Stimulated activated CD8-positive, alpha-beta memory T cell treated with anti-CD3 and anti-CD28 coated beads, Interleukin-7, amount 100 ng/mL, for 1 hour (primary cell): ENCODE measurements at places on chromosomes 13 and 19.

DNA sequence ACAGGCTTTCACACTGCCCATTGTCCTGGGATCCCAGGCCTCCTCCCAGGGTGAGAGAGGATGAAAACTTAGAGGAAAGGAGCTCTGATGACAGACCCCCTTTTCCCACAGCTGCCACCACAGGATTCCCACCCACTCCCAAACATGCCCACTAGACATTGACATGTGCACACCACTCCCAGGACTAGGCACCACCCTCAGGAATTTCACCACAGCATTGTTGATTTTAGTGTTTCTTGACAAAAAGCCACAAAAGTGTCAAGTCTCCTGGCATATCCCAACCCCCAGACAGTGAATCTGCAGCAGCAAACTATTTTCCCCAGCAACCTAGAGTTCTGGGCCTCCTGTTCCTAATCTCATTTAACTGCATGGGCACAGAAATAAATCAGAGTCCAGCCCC, 10.1 kb downstream of the ZNF714 start:
- no peak for DNase-seq

DNA sequence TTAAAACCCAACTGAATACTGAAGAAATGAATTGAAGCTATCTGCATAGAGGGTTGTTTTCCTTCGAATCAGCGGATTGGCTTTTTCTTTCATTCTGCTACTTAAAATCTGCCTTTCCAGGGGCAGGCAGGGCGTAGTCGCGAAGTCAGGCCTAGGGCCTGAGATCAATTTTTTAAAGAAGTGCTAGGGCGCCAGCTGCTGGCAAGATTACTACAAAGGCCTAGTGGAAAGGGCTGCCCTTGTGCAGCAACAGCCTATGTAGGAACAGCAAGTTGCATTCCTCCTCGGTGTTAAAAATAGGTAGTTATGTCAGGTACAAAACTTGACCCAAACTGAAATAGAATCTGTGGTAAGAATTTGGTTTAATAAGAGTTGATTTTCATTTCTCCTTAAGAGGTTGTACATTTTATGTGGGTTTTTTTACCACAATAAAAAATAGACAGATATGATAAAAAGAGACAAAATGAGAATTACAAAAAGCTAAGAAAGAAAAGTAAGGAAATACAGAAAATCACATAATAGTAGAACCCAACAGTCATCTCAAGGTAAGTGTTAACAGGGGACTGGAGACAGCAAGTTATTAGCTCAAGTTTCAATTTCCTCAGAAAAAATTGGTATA, 9.5 kb upstream of the URAD start:
- no peak for DNase-seq

- no peak for DNase-seq
Observed at GRCh38 chr13:93226623-93227279, at the start of gene GPC6. Gene GPC6 (plus strand): TSS chr13:93226807.

DNA sequence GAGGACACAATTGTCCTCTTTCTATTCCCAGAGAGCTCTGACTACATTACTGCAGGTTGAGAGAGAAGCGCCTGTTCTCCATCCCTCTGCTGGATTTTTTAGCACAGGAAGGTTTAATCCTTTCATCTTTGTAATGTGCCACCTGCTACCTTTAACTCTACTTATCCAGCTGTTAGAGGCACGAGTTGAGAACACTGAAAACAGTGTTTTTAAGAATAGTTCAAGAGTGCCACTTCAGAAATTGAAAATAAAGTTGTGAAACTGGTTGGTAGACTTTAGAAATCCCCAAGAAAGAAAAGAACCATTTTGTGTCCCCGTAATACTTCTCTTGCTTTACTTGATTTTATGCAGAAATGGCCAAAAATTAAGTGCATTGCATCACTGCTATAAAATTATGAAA, 20.6 kb downstream of the FREM2 start:
- no peak for DNase-seq

DNA sequence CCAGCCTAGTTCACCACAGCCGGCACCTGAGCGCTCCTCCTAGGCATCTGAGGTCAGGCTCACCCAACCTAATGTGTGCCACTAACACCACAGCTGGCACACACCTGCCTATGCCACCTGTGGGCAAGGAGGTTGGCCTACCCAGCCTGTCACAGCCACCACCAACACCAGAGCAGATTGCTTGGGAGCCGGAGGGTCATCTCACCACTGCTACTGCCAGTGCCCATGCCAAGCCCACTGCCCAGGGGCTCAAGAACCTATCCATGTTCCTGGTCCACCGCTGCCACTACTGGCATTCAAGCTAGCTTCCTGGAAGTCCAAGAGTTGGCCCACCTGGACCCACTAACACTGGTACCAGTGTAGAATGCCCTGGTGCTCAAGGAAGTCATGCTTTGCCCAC, 42.5 kb downstream of the F2RL3 start:
- no peak for DNase-seq

DNA sequence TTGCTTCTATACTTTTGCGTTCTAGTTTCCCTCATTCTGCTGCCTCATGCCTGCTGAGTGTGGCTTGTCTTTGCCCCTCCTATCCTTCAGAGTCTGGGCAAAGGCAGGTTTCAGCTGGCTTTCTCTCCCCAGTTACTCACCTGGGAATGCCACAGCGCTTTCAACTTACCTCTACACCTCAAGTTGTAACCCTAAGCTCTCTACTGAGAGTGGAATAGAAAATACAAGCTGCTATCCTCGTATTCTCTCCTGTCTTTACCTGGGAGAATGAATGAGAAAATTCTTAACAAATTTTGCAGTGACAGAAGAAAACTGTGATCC, 316.3 kb upstream of the KLF12 start:
- no peak for DNase-seq

DNA sequence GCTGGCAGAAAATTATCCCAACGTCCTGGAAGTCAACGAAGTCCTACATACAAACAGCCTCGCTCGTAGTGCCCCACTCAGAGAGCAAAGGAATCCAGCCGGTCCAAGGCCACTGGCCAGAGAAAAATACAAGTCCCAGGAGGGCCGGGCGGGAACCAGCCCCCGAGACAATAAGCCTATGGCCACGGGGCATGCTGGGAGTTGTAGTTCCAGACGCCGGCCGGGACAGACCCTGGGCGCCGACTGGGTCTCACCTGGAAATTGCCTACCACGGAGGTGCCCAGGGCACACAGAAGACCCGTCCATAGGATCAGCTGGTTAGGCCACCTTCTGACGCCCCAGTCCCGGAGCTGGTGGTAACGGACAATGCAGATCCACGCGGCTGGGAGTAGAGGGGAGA, 5.4 kb downstream of the TMEM150B start:
- DNase-seq: no peak

DNA sequence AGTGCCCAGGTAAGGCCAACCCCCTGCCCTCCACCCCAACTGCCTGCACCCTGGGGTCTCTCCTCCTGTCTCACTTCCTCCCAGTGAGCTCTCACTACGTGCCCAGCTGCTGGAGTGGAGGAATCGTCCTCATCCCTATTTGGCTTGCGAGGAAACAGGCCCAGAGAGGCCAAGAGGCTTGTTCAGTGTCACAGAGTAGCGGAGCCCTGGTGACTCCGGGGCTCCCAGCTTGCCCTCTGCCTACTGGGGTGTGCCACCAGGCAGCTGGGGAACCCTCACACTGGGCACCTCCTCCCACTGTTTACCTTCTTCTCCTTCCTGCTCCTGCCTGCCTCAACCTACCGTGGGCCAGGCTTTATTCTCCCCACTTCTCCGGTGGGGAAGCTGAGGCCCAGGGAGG, 5.6 kb downstream of the TMED1 start:
- no peak for DNase-seq

DNA sequence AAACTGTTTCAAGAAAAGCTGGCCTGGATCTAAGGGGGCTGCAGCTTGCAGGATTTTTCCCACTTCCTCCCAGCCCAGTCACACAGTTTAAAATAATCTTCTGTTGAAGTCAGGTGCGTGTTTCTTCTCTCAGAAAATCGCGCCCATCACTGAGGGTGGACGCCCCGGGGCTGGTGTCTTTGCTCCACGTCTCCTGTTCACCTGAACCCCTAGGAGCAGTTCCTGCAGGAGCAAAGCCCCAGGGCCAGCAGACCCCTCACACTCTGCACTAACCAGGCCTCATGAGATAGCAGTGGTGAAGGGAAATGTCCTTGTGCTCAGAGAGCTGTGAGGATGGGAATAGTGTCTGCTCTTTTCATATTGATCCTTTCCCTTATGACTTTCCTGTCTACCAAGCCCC, 920 bp upstream of the SIGLEC7 start:
- DNase-seq: no peak

GRCh38 chr13:33541456-33541855, 255.9 kb upstream of the STARD13 start:
- DNase-seq: no peak

GRCh38 chr13:113164492-113164891, 6.0 kb downstream of the PROZ start:
- no peak for DNase-seq

DNA sequence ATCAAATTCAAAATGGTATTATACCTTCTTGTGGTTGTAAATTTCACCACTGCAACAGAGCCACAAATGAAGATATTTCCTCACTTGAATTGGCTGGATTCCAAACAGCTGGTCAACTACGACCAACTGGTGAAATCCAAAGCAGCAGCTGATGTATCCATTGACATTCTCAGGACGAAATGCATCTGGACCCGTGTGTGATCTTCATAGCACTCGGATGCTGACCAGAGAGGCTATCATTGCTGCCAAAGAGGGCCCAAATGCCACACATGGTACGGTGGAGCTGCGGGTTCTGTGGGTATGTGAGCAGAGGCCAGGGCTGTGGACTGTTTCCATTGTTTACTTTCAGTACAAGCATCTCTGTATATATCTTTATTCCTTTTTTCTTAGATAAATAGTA, 25.6 kb upstream of the PCCA start:
- DNase-seq: no peak

- DNase-seq: no peak
Observed at GRCh38 chr19:44762038-44762437, 13.5 kb downstream of the BCL3 start.

DNA sequence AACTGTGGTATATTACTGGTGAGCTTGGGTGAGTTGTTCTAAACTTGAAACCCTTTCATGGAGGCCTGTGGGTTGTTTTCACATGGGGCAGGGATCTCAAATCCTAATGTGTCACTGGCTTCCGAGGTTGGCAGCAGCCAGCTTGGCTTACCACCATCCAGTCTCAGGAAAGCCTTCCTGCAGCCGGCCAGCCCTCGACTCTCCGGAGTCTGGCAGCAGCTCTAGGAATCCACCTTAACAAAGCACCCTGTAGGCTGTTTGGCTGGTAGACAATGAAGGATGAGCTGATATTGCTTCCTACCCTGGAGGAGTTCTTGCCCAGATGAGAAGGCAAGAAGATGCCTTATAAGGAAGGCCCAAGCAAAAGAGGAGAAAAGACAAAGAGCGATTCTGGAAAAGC, 188.3 kb downstream of the KLF12 start:
- DNase-seq: no peak

DNA sequence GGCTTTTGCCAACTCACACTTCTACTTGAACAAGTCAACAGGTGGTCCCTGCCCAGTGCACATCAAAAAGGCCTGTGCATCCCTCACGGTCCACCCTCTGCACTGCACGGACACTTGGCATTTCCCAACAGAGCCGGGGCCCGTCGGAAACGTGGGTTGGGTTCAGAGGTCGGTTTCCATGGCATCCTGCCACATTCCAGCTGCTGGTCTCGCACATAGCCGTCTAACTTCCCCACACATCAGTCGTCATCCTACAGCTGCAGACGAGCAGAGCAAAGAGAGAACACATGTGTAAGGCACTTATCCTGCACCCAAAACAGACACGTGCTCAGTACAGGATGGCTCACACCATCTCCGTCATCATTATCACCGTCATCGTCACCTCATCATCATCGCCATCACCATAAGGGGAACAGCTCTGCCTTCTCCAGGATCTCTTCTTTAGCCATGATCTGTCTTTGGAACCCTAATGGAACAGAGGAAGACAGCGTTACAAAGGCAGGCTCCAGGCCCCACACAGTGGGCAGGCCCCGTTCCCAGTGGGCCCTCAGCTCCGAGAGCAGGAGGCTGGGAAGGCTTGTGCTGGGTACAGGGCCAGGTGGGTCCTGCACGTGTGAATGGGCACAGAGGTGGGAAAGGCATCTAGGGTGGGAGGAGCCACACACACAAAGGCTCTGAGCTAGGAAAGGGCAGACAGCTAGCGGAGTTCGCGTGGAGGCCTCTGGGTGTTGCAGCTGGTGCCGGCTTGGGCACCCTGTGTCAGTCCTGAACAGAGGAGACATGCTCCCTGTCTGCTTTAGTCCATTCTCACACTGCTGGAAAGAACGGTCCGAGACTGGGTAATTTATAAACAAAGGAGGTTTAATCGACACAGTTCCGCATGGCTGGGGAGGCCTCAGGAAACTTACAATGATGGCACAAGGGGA, 170.8 kb upstream of the SOX1 start:
- DNase-seq: no peak

DNA sequence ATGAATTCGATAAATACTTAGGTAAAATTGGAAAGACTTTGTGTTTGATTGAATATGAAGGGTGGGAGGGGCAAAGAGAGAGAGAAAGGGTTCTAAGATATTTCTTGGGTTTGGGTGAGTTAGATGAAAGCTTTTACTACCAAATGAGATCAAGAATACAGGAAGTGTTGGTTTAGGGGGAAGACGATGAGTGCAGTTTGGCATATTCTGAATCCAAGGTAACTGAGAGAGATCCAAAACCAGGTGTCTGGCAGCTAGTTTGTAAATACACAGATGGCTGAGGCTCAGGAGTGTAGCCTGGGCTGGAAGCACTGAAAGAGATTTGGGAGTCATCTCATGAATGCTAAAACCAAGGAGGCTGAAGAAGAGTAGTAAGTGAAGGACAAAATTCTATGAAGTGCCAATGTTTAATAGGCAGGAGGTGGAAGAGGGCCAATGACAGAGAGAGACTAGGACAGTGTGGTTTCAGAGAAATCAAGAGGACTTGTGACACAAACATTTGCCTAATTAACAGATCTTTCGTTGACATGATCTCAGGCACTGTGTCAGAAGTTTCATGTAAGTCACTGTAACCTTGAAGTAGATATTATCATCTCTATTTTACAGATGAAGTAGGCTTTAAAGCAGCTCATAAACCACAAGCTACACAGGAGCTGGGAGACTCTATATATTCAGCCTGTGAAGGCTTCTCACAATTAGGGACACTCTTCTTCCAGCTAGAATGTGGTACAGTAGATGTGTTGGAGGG, 70.2 kb upstream of the ZDHHC20 start:
- DNase-seq: no peak

GRCh38 chr13:86838411-86839120, 832.6 kb upstream of the SLITRK5 start:
- DNase-seq: no peak

GRCh38 chr19:11363881-11364280, 8.6 kb downstream of the PLPPR2 start:
- no peak for DNase-seq
